ENCODE measurements at places on chromosomes 1 and 21.
A peak's percentile ranks its signal among the peaks of the same experiment; 100 is the strongest.

DNA sequence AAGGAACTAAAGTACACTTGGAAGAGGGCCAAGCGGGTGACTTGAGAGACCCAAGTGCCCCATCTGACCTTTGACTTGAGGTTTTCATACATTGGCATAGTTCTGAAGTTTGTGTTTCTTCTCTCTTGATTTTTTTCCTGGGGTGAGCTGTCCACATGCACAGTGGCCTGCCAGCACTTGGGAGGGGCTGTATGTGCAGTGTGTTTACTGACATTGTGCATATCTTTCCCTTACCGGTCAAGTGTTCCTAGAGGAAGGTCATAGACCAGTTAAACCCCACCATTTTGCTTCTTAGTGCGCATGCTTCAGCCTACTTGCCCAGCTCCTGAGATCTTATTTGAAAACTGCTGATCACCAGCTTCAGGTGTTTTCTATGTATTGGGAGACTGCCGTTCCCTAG is 435.2 kb upstream of the KAZN start:
- no peak for DNase-seq

DNA sequence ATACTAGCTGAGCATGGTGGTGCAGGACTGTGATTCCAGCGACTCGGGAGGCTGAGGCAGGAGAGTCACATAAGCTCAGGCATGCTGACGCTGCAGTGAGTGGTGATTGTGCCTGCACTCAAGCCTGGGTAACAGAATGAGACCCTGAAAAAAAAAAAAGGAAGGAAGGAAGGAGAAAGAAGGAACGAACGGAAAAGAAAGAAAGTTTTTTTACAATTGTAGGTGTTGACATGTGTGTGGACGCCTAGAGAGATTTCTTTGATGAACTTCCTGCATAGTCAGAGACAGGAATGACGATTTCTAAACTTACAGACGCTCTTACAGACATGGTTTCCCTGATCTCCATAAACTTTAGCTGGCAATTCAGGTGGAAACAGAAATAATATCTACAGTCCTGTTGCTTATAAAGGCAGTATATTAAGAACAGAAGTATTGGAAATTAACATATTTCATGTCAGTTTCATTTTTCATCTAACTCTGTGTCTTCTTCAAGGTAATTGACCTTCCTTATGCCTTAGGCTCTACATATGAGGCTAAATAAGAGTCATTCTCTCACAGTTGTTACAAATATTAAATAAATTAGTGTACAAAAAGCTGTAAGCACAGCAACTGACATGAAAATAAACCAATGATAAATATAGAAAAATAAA is 4.1 kb downstream of the SAMSN1 start:
- DNase-seq: no peak

DNA sequence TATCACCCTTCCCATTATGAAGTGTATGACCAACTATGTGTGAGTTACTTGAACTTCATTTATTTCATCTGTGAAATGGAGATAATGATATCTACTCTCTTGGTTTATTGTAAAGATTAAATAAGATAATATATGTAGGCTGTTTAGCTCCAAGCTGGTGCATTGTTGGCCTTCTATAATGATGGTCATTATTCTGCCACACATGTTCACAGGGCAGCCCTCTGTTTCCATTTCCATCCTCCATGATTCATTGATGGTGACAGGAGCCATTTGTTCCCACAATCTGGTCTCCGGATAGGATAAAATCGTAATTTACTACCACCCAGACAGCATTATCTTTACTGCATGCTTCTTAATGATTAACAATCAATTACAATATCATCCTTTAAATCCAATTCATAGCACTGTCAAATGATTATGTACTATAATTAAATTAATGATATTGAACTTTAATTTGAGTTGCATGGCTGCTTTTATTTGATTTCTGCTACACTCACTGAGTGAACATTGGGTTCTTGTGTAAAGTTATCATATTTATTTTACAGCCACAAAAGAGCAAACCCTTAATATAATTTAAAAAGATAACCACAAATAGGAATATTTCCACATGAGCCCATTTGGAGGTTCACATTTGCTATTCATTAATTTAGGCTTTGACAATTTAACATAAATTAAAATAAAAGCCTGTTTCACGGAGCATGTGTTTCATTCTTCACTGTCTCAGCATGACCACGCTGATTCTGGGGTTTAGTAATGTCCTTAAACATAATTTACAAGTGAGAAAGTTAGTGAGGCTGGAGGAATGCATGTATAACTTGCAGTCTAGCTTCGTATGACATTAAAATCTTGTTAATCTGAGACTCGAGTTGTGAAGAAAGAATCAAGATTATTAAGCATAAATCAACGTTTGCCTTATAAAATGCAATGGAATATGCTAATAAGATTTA is 596.4 kb upstream of the ZRANB2 start:
- DNase-seq: no peak

DNA sequence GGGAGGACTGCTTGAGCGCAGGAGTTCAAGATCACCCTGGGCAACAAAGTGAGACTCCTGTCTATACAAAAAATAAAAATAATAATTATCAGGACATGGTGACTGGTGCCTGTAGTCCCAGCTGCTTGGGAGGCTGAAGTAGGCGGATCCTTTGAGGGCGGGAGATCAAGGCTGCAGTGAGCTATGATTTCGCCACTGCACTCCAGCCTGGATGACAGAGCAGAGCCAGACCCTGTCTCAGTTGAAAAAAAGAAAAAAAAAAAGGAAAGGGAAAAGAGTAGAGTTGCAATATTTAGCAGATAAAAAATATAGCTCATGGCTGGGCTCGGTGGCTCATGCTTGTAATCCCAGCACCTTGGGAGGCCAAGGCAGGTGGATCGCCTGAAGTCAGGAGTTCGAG is 3.3 kb upstream of the S1PR1 start:
- DNase-seq: no peak

DNA sequence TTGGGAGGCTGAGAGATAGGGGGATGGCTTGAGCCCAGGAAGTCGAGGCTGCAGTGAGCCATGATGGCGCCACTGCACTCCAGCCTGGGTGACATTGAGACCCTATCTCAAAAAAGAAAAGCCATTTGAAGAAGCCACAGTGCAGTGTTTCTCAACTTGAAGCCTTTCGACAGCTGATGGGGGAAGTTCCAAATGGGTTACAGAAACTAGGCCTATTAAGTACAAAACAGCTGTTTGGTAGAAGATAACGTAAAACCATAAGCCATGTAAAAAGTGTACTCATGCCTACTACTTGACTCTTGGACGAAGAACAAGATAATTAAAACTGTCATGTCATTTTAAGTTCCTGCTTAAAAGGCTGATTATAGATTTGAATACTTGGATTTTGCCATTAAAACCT is 16.6 kb downstream of the COPA start:
- DNase-seq: no peak

DNA sequence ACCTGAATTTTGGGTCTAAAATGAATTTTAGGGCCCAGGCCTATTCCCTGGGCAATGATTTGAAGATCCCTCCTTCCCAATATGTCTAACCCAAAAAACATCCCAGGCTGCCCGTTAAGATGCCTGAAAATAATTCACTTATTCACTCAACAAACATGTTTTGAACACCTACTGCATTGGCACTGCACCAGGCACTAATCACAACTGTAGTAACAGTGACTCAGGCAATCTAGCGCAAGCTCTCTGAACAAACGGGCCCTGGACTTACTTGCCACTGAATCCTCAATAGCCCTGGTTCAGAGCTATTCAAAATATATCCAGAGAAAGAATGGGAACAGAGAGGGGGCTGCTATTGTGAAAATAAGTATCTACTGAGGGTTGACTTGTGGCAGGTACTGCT is 4.2 kb downstream of the CD244 start:
- no peak for DNase-seq

GRCh38 chr1:101242324-101243050 is 5.7 kb downstream of the S1PR1 start:
- DNase-seq: no peak

- no peak for DNase-seq
Measured at GRCh38 chr1:207181847-207182246, 77.8 kb downstream of the C4BPA start.

DNA sequence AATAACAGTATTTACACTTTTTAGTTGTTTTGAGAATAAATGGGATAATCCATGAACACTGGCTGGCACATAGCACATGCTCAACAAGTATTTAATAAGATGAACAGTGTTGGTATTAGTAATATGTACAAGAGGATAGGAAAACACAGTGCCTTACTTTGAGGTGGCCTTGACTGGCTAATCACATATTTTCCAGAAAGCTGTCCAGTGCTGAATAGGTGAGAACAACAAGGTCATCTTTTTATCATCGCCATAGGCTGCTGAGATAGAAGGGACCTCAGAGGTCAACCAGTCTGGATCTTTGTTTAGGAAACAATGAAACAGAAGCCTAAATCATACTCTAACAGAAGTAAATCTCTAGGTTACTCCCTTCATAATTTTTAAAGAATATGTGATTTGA is 89.7 kb upstream of the BCL9 start:
- no peak for DNase-seq

DNA sequence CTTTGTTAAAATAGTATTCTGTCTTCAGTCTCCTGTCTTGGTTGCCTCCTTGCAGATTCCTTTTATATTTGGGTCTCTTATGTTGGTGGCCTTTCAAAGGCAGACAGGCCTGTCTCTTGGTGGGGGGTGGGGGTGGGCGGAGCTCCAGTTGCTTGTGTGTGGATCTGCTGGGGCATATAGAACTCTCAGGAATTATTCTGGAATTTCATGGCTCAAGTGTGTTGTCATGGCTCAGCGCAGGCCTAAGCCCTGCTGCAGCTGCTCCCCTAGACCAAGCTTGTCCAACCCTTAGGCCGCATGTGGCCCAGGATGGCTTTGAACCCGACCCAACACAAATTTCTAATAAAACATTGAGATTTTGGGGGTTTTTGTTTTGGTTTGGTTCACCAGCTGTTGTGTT is 8.0 kb downstream of the C1orf35 start:
- peak; percentile 15 for DNase-seq

- DNase-seq: no peak
Measured at GRCh38 chr1:100325415-100326324, 26.6 kb upstream of the CDC14A start.

DNA sequence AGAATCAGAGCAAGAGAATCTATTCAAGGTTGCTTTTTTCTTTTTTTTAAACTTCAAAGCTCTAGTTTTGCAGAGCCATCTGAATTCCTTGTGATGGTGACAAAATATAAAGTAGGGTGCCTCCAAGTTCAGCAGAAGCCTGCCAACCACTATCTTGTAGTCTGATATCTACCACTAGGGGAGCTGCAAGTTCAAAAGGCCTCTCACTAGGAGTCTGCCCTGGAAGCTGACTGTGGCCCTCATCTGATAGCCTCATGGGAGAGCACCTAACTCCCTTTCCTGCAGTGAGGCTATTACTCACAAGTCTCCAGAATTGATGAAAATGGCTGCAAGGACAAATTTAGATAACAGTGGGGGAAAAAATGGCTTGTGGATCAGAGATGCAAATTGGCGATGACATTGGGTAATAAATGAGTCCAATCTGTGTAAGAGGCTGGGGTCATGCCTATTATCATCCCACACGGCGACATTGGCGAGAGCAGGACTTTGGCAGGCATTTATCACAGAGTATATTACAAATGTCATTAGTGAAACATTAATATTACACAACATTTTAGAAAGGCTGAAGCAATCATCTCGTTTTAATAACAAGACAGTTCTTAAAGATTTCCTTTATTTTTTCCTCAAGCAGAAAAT is 10.7 kb upstream of the ZP4 start:
- no peak for DNase-seq

- no peak for DNase-seq
Measured at GRCh38 chr1:173916667-173917066, 460 bp downstream of the SERPINC1 start.

GRCh38 chr1:13722808-13723360 is 22.9 kb downstream of the PRDM2 start:
- DNase-seq: no peak

All from D721Med (cell line).